ENCODE measurements at places on chromosomes 16 and 17.

GRCh38 chr16:86998196-86999001 is 318.8 kb downstream of the C16orf95 start:
- no peak for DNase-seq

DNA sequence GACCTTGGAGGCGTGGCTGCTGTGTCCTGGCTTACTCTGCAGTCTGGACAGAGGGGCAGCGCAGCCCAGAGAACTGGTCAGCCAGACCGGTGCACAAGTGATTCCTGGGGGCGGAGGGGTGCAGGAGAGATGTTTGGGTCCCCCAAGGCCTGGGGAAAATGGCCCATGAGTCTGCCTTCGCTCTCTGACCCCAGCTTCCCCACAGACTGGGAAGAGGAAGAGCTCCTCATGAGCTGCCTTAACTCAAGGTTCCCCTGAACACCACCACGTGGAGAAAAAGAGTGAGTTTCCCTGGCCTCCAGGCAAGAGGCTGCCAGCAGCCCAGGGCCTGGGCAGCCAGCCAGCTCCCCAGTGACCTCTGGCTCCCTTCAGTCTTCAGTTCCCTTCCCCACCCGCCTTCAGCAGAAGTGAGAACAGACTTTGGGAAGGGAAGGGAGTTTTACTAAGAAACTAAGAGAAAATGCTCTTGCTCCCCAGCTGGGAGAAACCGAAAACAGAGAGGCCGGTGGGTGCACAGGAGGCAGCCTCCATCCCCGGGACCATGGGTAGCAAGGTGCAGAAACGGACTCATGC is 2.0 kb upstream of the C17orf99 start:
- DNase-seq: peak; percentile 89

DNA sequence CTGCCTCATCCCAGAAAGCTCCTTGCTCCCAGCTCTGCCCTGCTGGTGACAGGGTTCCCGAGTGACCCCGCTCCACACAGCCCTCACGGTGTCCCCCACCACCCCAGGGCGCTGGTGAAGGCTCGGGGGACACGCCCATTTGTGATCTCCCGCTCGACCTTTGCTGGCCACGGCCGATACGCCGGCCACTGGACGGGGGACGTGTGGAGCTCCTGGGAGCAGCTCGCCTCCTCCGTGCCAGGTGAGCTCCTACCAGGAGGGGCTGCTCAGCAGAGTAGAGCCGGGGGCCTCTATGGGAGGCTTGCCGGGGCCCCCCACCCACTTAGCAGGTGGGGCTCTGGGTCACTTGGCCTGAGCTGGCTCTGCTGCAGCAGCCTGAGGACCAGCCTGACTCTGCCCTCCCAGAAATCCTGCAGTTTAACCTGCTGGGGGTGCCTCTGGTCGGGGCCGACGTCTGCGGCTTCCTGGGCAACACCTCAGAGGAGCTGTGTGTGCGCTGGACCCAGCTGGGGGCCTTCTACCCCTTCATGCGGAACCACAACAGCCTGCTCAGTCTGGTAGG is 11.2 kb downstream of the GAA start:
- no peak for DNase-seq

DNA sequence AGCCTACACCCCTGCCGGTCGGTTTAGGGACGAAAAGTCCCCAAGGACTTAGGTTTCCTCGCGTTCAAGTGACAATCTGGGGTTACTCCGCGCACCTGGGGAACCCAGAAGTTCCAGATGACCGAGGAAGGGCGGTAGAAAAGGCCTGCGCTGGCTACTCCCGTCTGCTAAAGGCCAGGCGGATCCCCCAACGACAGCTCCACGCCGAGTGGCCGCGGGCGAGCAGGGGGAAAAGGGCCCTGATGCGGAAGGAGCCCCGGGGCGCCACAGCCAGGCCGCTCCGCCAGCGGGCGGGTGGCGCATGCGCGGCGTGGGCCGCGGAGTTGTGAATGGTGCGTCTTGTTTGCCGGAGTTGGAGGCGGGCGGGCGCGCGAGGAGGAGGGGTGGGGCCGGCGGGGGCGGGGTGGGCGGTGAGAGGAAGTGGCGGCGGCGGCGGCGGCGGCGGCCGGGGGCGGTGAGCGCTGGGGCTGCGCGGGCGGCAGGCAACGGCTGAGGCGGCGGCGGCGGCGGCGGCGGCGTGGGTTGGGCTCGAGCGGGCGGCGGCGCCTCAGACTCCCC is at the start of gene CBFB:
CBFB (plus strand) TSS at position 454 of the 558 bp plus-strand sequence. CDS start 259 bp downstream, outside the sequence.
- peak; percentile 65 for DNase-seq

DNA sequence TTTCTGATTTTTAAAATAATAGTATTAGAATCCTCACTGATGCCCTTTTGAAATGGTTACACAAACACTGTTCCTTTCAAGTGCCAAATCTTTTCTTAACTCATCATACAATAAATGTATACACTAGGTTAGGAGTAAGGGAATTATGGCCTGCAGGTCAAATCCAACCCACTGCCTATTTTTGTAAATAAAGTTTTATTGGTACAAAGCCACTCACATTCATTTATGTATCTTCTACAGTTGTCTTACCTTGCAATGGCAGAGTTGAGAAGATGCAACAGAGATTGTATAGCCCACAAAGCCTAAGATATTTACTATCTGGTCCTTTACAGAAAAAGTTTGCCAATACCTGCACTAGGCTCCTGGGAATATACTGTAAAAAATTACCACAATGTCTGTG is 47.8 kb downstream of the IKZF3 start:
- no peak for DNase-seq

DNA sequence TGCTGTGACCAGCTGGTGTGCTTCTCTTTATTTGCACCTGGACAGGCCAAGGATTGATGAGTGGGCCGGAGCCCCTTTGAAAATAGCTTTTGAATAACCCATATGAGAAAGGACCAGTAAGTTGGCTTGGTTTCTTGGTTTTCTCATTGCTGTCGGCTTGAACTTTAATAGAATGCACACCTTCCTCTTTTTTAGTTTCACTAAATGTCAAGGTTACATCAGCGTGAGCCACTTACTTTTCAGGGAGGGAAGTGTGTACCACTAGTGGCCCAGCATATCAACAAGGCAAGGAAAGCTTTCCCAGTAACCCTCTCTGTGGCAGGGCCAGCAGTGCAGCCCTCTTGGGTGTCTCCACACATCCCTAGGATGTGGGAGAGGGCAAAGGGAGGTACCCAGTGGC is 433.3 kb downstream of the CA10 start:
- DNase-seq: no peak

- DNase-seq: no peak
Measured at GRCh38 chr17:75090871-75091854, 3.4 kb downstream of the SLC16A5 start.

- DNase-seq: no peak
Measured at GRCh38 chr17:79114458-79115301, 40.1 kb downstream of the ENGASE start.

GRCh38 chr16:31452631-31453106 is 6.6 kb upstream of the ARMC5 start:
- peak; percentile 73 for DNase-seq

DNA sequence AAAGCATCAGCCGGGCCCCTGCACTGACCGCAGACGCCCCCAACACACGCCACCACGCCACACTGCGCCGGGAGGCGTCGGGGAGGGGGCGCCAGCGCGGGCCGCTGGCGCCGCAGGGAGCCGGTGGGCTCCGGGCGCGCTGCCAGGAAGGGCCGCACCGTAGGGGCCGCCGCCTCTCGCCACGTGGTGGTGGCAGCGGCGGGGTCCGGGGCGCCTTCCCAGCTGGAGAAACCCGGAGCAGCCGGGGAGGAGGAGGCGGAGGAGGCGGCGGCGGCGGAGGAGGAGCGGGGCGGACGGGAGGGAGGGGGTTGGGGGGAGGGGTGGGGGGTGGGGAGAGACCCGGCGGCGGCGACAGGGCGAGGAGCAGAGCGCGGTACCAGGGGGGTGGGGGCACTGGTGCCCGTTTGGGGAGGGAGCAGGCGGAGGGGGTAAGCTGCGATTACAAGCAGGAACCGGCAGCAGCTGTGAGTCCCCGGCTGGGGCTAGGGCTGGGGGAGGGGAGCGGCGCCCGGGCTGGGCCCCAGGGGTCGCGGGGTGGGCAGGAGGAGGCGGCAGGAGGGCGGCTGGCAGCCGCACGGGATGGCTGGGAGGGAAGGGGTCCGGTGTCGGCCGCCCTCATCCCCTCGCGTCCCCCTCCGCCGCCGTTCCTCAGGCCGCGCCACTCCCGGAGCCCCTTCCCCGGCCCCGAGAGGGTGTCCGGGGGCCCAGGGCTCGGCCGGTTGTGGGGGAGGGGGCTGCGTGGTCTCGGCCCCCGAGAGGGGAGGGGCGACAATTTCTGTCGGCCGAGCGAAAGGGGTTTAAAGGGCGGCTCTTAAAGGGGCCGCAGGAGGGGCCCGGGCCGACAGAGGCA is at the start of gene TBKBP1:
TBKBP1 (plus strand) TSS at position 431 of the 850 bp plus-strand sequence. CDS start 1,952 bp downstream, outside the sequence.
- DNase-seq: no peak

GRCh38 chr17:36807496-36808179 is 129.6 kb upstream of the LHX1 start:
- DNase-seq: no peak

DNA sequence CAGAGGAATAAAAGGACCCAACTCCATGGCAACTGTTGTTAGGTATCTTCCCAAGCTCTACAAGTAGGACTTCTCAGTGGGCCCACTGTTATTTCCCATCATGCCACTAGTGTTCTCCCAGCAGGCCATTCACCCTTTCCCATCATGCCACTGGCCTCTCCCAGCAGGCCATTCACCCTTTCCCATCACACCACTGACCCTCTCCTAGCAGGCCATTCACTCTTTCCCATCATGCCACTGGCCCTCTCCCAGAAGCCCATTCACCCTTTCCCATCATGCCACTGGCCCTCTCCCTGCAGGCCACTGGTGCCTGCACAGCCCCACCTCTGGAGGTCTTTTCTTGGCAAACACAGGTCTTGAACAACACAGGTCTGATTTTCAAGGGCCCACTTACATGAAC is 36.3 kb downstream of the IFT140 start:
- no peak for DNase-seq

GRCh38 chr17:29145289-29146073 is 34.7 kb downstream of the MYO18A start:
- DNase-seq: no peak

GRCh38 chr17:78000341-78000740 is 41.8 kb downstream of the TNRC6C start:
- DNase-seq: no peak

DNA sequence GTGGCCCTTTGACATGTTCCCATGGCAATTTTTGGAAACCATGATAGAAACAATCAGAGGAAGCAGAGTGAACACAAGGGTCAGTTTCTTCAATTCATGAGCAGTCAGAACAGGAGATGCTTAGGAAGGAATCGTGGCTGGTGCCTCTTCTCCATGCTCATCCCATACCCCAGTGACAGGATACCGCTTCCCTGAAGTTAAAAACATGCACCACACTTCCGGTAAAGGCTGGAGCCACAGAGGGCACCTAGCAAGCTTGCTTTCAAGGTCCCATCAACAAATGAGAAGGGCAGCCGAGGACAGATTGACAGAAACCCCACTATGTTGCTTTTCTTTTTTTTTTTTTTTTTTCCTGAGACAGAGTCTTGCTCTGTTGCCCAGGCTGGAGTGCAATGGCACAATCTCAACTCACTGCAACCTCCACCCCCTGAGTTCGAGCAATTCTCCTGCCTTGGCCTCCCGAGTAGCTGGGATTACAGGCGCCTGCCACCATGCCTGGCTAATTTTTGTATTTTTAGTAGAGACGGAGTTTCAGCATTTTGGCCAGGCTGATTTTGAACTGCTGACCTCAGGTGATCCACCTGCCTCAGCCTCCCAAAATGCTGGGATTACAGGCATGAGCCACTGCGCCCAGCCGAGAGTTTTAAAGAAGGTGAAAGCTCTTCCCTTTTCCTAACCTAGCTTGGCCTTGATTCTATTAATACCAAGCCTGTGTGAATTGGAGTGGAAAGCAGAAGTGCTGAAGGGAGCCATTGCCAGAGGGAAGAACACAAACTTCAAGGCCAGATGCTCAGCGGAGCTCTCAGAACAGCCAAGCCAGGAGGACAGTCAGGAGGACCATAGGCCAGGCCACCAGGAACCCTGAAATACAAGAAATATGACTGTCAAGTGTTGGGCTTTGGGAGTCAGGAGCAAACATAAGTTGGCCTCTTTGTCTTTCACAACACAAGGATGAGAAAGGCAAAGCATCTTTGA is 16.6 kb downstream of the GP2 start:
- no peak for DNase-seq

DNA sequence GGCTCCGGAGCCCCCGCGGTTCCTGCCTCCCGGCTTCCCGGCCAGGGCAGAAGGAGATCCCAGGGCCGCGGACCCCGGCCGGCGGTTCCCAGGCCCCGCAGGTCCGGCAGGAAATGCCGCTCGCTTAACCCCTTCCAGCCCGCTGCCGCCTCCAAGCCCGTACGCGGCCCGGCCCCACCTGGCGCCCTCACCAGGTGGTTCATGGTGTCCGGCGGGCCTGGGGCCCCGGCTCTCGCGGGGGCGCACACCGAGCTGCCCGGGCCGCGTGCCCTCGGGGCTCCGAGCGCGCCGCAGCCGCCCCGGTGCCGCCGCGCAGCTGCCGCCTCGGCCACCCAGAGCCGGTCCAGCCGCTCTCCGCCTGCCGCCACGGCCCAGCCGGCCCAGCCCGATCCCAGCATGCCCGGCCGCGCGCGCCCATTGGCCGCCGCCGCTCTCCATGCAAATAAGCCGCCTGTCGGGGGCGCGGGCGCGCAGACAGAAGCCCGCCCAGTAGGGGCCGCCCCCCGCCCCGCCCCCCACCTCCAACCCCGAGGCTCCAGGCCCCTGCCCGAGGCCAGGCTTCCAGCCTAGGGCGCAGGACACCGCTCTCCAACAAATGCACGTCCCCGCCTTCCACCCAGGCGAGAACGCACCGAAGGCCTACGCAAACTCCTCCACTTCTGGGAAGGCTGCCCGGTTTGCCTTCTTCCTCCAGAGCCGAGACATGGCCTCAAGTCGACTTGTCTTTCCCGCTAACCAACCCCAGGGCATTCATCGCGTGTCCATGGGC is at the start of gene BCAR1:
BCAR1 (minus strand) TSS at position 345 of the 769 bp plus-strand sequence; CDS start at position 203, 142 bp downstream.
- DNase-seq: peak; percentile 60

GRCh38 chr17:51188271-51188833 is 22.1 kb downstream of the NME2 start:
- no peak for DNase-seq

DNA sequence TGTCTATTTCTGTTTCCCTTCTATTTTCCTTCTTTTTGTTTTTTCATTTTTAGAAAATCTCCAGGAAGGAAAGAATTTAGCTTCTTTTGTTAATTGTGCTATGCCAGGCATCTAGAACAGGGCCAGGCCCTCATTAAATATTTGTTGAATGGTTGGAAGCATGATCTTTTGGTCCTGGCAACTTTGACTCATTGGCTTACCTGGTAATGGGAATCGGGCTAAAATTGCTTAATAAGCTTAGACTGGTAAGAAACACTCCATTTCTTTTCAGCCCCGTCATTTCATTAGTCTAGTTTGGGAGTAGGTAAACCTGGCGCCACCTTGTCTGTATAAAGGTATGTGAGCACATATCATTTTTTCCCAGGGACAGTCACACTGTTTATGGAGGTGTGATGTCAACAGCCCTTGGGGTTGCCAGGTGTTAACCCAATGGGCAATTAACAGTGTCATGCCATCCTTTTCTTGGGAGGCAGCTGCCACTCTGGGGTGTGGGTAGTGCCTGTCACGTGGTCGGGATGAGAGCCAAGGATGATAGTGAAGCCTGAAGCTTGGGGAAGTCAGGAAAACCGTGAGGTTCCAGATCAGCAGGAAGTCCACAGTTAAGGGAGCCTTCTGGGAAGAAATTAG is 9.5 kb upstream of the NDEL1 start:
- no peak for DNase-seq

- DNase-seq: no peak
Measured at GRCh38 chr16:50848755-50849514, 107.0 kb downstream of the CYLD start.

GRCh38 chr17:32913593-32913992 is 14.4 kb upstream of the TMEM98 start:
- DNase-seq: no peak

All from smooth muscle cell of the brain vasculature (primary cell).